ENCODE measurements at places on chromosomes 5 and 9. TPM values are rescaled to one million over a fixed set of nuclear protein-coding genes. Genes with fewer than 3 reads are reported as not detected.

GRCh38 chr5:113271745-113272454 lies 162.9 kb downstream of the TSSK1B start:
- DNase-seq = no peak

GRCh38 chr9:133750982-133751649 lies 13.0 kb upstream of the SARDH start:
- DNase-seq = no peak

GRCh38 chr9:92680166-92681119 lies 10.5 kb upstream of the IPPK start:
- DNase-seq = no peak

DNA sequence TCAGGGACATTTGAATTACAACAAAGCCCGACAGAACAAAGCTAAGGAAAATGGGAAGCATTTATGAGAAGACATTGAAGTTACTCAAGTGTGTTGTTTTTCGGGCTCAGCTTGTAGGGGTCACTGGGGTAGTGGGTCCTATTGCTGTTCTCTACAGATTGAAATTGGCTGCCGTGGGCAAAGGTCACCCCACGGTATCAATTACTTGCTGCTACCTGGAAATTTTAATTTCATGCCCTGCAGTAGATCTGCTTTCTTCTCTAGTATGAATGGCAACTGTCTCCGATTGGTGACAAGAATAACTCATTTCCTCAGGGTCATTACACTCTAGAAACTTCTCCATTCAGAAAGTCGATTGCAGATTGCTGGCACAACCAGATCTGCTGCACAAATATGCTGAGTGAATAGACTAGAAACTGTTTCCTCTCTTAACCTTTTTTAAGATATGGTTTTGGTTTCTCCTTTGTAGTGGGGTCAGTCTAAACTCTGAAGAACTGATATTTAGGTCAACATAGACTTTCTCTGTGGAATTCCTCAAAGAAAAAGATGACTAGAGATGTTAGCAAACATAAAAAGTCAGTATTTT lies 454.1 kb downstream of the ARHGEF28 start:
- no peak for DNase-seq

GRCh38 chr9:120443489-120443888 lies 136.5 kb downstream of the CDK5RAP2 start:
- DNase-seq = peak; percentile 63

DNA sequence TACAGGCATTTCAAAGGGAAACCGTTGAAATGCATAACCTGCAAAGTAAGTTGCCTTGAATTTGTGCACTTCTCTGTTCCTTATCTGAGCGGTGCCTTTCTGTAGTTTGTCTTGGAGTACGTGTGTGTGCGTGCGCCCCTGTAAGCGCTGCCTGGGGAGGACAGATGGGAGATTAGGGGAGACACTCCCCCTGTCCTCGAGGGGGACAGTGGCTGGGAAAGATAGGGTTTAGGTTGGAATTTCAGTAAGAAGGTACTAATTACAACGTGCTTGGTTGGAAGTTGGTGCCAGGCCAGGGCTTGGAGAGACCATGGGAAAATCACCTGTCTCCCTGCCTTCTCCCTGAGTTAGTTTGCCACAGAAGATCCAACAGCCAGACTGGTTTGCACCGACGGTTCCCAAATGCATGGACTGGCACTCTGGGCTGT lies 73.2 kb downstream of the PIK3R1 start:
- DNase-seq = no peak

GRCh38 chr5:61263072-61263471 lies 69.0 kb upstream of the ZSWIM6 start:
- no peak for DNase-seq

- peak; percentile 81 for DNase-seq
Observed at GRCh38 chr9:90325913-90326653, 316.5 kb downstream of the DIRAS2 start.

- DNase-seq = no peak
Observed at GRCh38 chr9:12091865-12092527, 601.2 kb upstream of the TYRP1 start.

DNA sequence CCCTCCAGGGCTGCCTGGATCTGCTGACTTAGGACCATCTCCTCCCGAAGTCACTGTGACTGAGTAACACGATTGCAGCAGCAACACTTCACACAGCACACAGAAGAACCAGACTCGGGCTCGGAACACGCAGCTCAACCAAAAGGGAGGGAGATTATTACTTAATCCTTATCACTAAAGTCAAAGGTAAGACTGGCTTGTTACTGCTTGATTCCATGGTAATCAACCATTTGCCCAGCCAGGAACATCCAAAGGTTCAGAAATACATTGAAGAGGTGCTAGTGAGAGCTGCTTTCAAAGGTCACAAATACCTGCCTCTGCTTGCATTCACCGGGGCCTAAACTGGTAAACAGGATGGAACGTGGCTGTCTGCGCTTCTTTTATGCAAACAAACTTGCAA lies 7.7 kb downstream of the FBP1 start:
- no peak for DNase-seq

DNA sequence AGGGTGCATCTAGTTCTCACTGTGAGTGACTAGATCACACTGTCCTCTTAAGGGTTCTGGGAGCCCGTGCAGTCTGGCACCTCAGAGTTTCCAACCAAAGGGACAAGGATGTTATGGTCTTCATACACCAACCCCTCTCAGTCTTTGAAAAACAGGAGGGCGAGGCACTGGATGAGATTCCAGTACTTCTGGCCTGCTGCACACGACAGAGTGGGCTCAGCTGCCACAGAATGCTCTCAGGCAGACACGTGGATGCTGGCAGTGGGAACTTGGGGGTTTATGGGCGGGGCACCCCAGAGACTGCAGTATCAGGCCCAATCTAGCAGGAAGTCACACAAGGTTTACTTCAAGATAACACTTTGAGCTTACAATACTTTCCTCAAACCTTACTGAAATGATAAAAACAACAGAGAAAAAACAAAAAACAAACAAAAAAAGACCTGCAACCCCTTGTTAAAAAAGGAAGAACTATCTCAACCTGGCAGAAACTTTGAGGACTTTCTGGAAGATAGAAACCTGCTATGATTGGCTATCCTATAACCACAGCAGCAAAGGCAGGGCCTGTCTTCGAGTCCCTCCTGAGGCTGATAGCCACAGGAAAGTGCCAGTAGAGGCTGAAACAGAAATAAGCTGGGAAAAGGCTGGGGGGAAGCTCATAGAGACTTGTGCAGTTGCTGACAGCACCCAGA lies 28.3 kb upstream of the TGFBR1 start:
- DNase-seq = no peak

- no peak for DNase-seq
Observed at GRCh38 chr5:96049398-96050272, 88.0 kb upstream of the ELL2 start.

DNA sequence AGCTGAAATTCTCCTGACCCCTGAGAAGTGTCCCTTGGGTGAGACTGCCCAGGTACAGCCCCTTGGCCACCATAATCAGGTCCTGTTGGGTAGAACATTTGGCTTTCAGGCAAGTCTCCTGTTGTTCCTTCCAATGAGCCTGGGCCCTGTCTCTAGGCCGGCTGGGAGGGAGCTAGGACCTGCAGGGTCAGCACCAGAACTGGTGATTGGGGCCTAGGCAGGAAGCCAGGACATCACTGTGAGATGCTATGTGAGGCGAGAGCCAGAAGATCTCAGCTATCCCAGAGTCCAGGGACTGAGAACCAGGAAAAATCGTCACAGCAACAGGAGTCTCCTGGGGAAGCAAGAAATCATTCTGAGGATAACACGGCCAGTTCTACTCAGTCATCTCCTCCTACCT lies 51.5 kb downstream of the PCDH1 start:
- no peak for DNase-seq

GRCh38 chr9:133263557-133263956 lies 11.4 kb downstream of the ABO start:
- DNase-seq = no peak

- no peak for DNase-seq
Observed at GRCh38 chr5:105836268-105836667, 1834.5 kb downstream of the EFNA5 start.

Gene ZNF346
- total RNA-seq = 23.8 TPM

Gene OR1J2
- not detected for total RNA-seq

Gene C5orf58
- total RNA-seq = not detected

Gene SCGB3A1
- not detected for total RNA-seq

Gene NNT
- 32.5 TPM for total RNA-seq

Gene EXOSC3
- total RNA-seq = 31.8 TPM
